ENCODE measurements at places on chromosomes 2 and 18. TPM values are rescaled to one million over a fixed set of nuclear protein-coding genes. Genes with fewer than 3 reads are reported as not detected.

FOSL2 gene
- 162 TPM for total RNA-seq

SFT2D3 gene
- total RNA-seq = 7.2 TPM

TXNDC2 gene
- not detected for total RNA-seq

SERPINB3 gene
- total RNA-seq = not detected

CCDC178 gene
- 0.69 TPM for total RNA-seq

PARD3B gene
- total RNA-seq = 28.0 TPM

TRIM43 gene
- total RNA-seq = not detected

PDIA6 gene
- total RNA-seq = 213 TPM

XIRP2 gene
- total RNA-seq = 0.06 TPM

REG3G gene
- 0.66 TPM for total RNA-seq

TIGD1 gene
- total RNA-seq = 4.6 TPM

DNA sequence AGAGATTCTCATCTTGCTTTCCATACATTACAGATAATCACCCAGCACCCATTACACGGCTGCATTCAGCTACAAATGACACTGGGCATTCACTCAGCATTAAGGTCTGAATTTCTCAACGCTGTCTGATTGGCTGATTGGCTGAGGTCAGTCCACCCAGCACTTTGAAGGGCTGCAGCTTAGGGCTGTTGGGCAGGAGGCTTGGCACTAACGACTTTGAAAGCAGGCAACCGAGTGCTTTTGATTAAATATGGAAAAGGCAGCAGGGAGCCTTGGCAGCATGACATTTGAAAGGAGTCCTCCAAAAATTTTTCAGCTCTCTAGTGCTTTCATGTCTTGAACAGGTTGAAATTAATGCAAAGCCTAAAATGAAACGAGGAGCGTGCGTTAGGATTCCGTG lies 253.0 kb downstream of the DCDC2C start:
- DNase-seq = no peak

- DNase-seq = no peak
Measured at GRCh38 chr2:189638301-189639006, 22.8 kb upstream of the ASNSD1 start.

GRCh38 chr2:49032126-49032525 lies 122.2 kb downstream of the FSHR start:
- DNase-seq = no peak

DNA sequence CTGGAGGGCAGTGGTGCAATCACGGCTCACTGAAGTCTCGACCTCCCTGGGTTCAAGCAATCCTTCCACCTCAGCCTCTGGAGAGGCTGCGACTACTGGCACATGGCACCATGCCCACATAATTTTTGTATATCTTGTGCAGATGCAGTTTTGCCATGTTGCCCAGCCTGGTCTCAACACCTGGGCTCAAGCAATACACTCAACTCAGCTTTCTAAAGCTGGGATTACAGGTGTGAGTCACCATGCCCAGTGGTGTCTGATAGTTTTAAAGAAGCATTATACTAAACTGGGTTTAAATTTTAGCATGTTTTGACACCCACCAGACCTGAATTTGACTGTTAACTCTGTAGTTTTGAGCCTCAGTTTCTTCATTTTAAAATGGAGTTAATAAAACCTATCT lies 109.4 kb upstream of the SLC38A11 start:
- DNase-seq = no peak

DNA sequence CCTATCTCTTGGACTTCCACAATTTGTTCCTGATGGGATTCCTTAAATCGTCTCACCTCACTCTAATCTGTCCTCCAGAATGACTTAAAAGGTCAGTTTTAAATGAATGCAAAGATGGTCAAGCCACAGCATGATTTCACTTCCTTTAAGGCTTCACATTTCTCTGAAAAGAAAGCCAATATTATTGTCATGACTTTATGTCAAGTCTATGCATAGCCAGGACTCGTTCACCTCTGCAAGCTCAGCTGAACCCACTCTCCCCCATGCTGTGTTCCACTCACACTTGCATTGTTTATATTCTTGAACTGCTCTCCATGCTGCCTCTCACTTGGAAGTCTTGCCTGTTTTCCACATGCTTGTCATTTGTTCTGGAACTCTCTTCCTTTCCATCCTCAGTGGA lies 298.4 kb upstream of the MMADHC start:
- no peak for DNase-seq

DNA sequence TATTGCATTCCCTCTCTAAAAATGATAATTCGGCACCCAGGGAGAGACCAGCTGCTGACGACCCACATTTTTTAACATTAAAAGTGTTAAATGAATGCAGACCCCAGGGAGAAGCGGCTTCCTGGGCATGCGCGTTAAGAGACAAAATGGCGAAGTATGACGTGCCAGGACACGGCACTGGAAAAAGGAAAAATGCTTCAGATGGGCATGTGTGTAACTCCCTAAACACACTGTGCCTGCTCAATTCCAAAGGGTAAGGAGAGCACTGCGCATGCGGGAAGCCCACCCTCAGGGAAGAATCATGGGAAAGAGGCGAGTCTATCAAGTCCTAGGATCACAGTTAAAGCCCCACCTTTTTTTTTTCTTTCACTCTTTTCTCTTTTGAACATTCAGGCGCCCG lies 58.1 kb downstream of the CYP26B1 start:
- no peak for DNase-seq

- peak; percentile 23 for DNase-seq
Measured at GRCh38 chr18:394987-395362, 105.5 kb downstream of the COLEC12 start.

- DNase-seq = no peak
Measured at GRCh38 chr2:137302957-137303356, 537.6 kb downstream of the THSD7B start.

DNA sequence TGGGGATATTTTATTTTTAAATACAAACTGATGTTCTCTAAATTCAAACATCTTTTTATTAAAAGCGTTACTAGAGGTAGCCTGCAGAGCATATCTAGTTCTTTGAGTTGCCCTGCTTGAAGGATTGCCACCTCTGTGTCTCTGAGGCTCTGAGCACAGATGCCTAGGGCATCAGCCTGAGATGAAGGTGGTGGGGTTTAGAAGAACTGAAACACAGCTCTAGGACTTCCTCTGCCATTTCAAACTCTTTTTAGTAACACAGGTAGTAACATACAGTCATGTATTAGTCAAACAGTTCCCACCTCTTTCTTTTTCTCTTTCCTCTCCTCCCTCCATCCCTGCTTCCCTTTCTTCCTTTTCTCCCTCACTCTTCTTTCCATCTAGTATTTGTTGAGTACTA lies 57.6 kb downstream of the TTC21B start:
- no peak for DNase-seq

- DNase-seq = peak; percentile 2
Measured at GRCh38 chr2:121006743-121007489, 271.2 kb downstream of the GLI2 start.

DNA sequence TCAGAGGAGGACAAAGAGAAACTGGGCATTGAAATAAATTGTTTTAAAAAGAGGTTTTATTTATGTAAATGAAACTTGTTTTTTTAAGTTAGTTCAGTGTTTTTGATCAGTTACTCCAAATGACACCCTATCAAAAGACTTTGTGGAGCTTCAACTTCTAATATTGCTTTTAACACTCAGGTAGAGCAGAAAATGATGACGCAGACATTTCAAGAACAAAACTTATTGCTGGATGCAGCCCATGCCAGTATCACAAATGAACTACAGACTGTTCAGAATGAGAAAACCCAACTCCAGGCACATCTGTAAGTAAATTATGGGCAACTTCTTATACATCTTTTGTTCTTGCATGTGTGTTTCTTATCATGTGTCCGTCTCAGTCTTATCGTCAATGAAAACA lies 36.4 kb downstream of the CCDC150 start:
- DNase-seq = no peak

- no peak for DNase-seq
Measured at GRCh38 chr2:120736202-120736623, 545 bp downstream of the GLI2 start.

DNA sequence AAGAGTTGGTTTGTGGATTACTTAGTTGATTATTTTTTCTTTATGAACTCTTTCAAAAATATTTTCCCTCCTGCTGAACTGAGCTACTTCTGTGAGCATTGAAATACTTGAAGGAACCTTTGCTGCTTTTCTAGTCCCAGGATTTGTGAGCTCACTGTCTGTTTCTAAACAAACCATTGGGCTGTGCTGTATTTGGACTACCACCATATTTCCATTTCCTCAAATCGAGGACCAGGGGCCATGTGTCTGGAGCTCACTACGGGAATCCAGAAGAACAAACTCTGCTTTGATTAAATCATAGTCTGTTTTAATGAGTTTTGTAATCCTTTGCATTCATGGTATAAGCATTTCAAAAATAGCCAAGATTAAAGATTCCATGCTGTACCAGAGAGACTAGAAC lies 1.3 kb downstream of the MRPL33 start:
- no peak for DNase-seq

- DNase-seq = no peak
Measured at GRCh38 chr2:18545384-18545783, 15.1 kb downstream of the RDH14 start.

- DNase-seq = no peak
Measured at GRCh38 chr2:85183076-85183475, 49.9 kb downstream of the TCF7L1 start.

DNA sequence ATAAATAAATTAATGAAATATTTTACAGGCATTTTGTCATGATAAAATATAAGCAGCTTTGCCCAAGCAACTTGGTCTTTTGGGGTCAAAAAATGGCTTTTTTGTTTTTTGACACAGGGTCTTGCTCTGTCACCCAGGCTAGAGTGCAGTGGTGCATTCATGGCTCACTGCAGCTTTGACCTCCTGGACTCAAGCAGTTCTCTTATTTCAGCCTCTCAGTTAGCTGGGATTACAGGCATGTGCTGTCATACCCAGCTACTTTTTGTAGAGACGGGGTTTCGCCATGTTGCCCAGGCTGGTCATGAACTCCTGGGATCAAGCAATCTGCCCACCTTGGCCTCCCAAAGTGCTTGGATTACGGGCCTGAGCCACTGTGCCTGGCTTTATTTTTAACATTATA lies 51.0 kb downstream of the ABI2 start:
- DNase-seq = no peak

GRCh38 chr2:219183151-219183772 lies 5.2 kb downstream of the RETREG2 start:
- no peak for DNase-seq

- no peak for DNase-seq
Measured at GRCh38 chr2:12048550-12048949, 302.1 kb downstream of the LPIN1 start.

Data from mucosa of gallbladder (tissue), 1 donor.